ENCODE measurements at places on chromosomes 3 and 15.
A peak's percentile ranks its signal among the peaks of the same experiment; 100 is the strongest.

GRCh38 chr3:63037116-63037515 lies 161.9 kb upstream of the CADPS start:
- no peak for DNase-seq

DNA sequence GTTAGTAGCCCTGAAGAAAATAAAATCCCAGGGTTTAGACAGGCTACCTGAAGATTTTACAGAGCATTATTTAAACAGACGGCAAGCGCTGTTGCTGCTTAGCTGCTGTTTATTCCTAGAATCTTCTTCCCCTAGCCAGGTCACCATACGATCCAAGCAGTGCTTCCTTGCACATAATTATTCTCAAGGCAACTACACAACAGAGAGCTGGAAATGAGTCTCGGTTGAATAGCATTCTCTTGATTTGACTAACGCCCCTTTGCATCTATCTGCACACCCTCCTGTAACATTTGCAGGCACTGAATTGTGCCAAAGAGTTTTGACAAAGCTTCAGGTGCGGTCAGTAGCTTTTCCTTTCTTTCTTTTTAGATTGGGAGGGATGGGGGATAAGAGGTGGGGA lies 564.4 kb downstream of the TBL1XR1 start:
- no peak for DNase-seq

GRCh38 chr15:95141486-95141885 lies 910.1 kb downstream of the MCTP2 start:
- DNase-seq = no peak

- DNase-seq = no peak
Measured at GRCh38 chr3:69542805-69543429, 157.0 kb upstream of the FRMD4B start.

- DNase-seq = no peak
Measured at GRCh38 chr15:67405208-67406191, 115.4 kb upstream of the C15orf61 start.

GRCh38 chr15:84956199-84956598 lies 25.5 kb upstream of the PDE8A start:
- no peak for DNase-seq

GRCh38 chr15:91253605-91254004 lies 153.5 kb downstream of the SV2B start:
- no peak for DNase-seq

DNA sequence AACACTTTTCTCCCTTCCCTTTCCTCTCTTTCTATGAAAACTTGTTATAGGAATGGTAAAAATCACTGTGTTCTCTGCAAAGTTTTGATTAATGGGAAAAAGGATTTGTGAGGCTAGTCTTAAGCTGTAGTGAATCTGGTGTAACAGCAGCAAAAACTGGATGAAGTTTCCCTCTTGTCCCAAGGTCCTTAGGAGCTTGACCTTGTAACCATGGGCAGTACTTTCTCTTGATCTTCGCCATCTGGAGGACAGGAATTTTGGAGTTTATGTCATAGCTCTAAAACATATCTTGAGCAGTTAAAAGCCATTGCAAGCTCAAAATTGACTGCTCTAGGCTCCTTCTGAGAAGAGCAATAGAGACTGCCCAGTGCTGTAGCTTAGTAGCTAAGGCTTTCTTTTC lies 56.5 kb upstream of the GPD1L start:
- no peak for DNase-seq

GRCh38 chr3:163879172-163879571 lies 1199.1 kb downstream of the SI start:
- no peak for DNase-seq

DNA sequence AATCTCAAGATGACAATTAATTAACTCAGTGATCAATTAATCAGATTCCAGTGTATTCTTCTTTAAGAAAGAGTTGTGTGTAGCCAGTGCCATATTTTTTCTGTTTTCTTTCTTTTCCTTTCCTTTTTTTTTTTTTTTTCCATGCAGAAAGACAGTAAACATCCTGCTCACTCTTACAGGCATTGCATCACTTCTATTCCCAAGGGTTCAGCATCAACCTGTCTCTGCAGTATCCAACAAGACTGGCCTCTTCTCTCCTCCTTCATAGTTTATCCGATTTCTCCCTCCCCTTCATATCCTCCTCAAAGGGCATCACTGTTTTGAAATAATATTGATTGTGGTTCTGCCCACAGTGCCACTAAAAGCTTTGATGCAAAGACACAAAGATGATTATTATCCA lies 17.0 kb upstream of the SLC9A9 start:
- DNase-seq = no peak

DNA sequence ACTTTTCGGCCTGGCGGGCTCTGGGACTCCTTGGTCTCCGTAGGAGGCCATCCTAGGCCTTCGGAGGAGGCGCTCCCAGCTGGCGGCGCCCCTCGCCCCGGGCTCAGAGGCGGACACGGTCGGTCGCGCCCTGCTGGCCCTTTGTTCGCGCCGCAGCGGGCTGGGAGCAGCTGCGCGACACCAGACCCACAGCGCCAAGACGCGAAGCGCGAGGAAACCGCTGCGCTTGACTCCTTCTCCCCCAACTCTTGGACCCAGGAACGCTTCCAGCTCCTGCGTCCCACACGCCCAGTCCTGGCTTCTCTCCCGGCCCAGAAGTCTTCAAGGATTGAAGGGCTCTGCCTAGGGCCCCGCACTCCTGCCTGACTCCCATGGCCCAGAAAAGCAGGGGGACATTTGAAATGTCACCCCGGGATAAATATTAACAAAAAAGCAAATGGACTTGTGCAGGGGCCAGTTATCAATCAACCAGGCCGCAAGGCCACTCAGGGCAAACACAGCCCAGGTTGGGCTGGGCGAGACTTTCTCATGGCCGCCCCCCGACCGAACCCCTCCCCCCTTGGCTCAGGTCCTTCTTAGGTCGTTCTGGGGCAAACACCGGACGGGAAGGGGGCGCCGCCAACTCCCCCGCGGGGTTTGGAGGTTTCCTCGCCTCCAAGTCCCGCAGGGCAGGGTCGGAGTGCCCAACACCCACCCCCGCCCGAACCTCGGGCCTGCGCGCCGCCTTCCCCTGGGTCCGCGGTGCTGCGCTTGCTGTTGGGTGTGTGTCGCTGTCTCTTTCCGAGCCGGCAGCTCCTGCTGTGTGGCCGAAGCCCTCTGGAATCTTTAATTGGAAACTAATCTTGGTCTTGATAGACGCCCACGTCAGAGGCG lies 5.1 kb downstream of the ONECUT1 start:
- DNase-seq = no peak

- DNase-seq = peak; percentile 49
Measured at GRCh38 chr3:169604118-169604517, 59.4 kb downstream of the MECOM start.

DNA sequence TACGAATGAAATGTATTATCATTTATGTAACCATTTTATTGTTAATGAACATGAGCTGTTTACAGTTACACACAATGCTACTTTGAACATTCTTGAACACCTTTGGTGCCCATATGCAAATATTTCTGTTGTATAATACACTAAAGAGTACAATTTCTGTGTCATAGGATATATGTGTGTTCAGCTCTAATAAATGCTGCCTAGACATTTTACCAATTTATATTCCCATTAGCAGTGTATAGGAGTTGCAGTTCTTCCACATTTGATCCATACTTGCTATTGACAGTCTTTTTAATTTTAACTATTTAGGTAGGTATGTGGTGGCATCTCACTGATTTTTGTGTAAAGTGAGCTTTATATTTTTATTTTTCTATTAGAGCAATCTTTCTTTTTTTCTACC lies 331.8 kb downstream of the ZIC1 start:
- DNase-seq = no peak

GRCh38 chr3:13149330-13150108 lies 76.3 kb upstream of the IQSEC1 start:
- DNase-seq = no peak

DNA sequence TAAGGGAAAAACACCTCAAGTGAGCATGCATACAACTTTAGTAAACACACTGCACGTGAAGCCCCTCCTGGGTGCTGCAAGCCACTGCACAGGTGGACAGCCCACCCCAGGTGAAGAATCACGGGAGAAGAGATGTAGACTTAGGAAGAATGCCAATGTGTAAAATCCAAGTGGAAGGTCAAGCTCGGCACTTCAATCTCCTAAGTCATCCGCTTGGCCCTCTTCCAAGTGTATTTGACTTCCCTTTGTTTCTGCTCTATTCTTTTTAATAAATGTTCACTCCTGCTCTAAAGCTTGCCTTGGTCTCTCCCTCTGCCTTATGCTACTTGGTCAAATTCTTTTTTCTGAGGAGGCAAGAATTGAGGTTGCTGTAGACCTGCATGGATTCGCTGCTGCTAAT lies 316.6 kb downstream of the EDEM1 start:
- no peak for DNase-seq

- peak; percentile 52 for DNase-seq
Measured at GRCh38 chr3:153688301-153689120, 432.7 kb upstream of the ARHGEF26 start.
